Activated T-helper 1 cell treated with anti-CD3 and anti-CD28 coated beads, Interleukin-12 subunit alpha, Interleukin-12 subunit beta, Interleukin-2, Interleukin-4 antibody, amounts not matched to agents 30 ng/mL and 10 ng/mL and 1 ng/mL, durations not matched to agents 14 hours and 24 hours and 36 hours (primary cell): ENCODE measurements at places on chromosomes 1 and 21. TPM values are rescaled to one million over a fixed set of nuclear protein-coding genes. Genes with fewer than 3 reads are reported as not detected.

DNA sequence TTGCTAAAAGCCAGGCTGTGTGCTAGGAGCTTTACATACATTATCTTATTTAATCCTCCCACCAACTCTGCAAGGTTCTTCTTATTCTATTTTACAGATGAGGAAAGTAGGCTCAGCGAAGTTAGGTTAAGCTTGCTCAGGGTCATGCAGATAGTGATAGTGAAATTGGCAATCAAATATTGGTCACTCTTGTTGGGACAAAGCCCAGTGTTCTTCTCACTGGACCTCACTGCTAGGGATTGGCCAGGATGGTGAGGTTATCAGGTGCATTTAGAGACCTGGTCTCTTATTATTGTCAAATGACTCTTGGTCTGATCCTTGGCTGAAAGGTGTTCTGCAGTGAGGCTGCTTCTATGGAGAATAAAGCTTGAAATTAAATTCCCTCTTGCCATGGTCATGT lies 145.1 kb downstream of the CNIH3 start:
- no peak for DNase-seq

GRCh38 chr1:226974544-226975258 lies 34.6 kb downstream of the COQ8A start:
- DNase-seq, result no peak

- no peak for DNase-seq
Measured at GRCh38 chr1:41607808-41608207, 123.3 kb upstream of the EDN2 start.

- DNase-seq, result no peak
Measured at GRCh38 chr21:26028183-26028582, 142.4 kb downstream of the APP start.

DNA sequence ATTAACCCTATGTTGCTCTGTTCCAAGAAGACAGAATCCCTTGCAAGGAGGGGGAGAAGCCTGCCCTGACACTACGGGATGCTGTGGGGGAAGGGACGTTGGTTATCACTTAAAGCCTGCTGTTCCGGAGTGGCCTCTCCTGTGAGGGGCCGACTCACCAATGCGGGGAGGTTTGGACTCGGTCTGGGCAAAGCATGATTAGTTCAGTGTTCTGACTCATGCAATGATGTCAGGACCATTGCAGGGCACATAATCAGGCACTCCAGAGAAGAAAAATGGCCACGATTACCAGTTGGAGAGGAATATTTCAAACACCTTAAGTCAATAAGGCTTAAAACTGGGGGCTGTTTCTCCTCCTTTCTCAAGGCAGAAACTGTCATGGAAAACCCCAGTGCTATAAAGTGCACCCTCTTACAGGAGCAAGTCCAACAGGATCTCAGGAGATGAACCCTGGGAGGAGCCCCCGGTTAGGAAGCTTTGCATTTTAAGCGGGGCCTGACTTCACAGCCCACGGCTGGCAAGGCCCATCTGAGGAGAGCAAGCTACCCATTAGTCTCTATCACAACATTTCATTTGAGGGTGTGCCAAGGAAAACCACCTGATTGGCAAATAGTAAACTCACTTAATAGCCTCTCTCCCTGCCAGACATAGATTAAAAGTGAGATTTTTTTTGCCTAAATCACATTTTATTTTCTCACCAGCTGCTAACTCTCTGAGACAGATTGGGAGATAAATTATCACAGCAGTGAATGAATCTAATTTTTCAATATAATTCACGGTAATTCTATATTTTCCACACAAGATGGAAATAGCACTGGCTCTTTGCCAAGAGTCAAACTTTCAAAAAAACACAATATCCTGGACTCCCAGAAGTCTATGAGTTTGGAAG lies 202.5 kb downstream of the C1orf94 start:
- DNase-seq, result no peak

The FCRL3 gene
- total RNA-seq, result 0.05 and 0.32 TPM in 2 replicates

The HSPB7 gene
- total RNA-seq, result not detected in 2 replicates
